B cell (primary cell): ENCODE measurements at places on chromosomes 6 and 20. TPM values are rescaled to one million over a fixed set of nuclear protein-coding genes. Genes with fewer than 3 reads are reported as not detected.

LY6G6D gene
- total RNA-seq = not detected in 2 replicates

CLVS2 gene
- total RNA-seq = not detected in 2 replicates

ITPR3 gene
- 61.9 and 62.4 TPM in 2 replicates for total RNA-seq

LAMA2 gene
- total RNA-seq = not detected in 2 replicates

OPRM1 gene
- not detected in 2 replicates for total RNA-seq

RALY gene
- 94.4 and 97.3 TPM in 2 replicates for total RNA-seq

SUMO4 gene
- total RNA-seq = 9.5 and 11.5 TPM in 2 replicates

ORC3 gene
- total RNA-seq = 27.8 and 31.2 TPM in 2 replicates

BMP7 gene
- not detected in 2 replicates for total RNA-seq

LZTS3 gene
- total RNA-seq = 5.1 and 6.4 TPM in 2 replicates

FOXF2 gene
- not detected in 2 replicates for total RNA-seq

BANF2 gene
- total RNA-seq = not detected in 2 replicates

TRIM15 gene
- not detected in 2 replicates for total RNA-seq

CHMP4B gene
- 81.6 and 83.9 TPM in 2 replicates for total RNA-seq

GSTA1 gene
- total RNA-seq = not detected in 2 replicates

MYB gene
- 1.1 and 1.4 TPM in 2 replicates for total RNA-seq

EFCAB8 gene
- 2.3 and 3.8 TPM in 2 replicates for total RNA-seq

GPR6 gene
- total RNA-seq = not detected in 2 replicates

SERINC3 gene
- total RNA-seq = 51.6 and 56.7 TPM in 2 replicates

POU5F1 gene
- 0.76 and 0.83 TPM in 2 replicates for total RNA-seq

RNF182 gene
- total RNA-seq = 0.10 TPM in 1 of 2 replicates, not detected in the other

PKHD1 gene
- not detected in 2 replicates for total RNA-seq

CST9 gene
- not detected in 2 replicates for total RNA-seq

LY86 gene
- 68.7 and 76.7 TPM in 2 replicates for total RNA-seq

ENPP5 gene
- total RNA-seq = 0.68 and 1.0 TPM in 2 replicates

C6orf58 gene
- total RNA-seq = not detected in 2 replicates

ZBTB12 gene
- 8.1 and 8.9 TPM in 2 replicates for total RNA-seq

PNLDC1 gene
- total RNA-seq = 0.46 and 0.71 TPM in 2 replicates

GSTA2 gene
- total RNA-seq = not detected in 2 replicates

SAMD3 gene
- 0.57 and 2.5 TPM in 2 replicates for total RNA-seq

C4B gene
- total RNA-seq = 3.8 and 7.4 TPM in 2 replicates

XRN2 gene
- total RNA-seq = 42.1 and 46.2 TPM in 2 replicates

CGA gene
- not detected in 2 replicates for total RNA-seq

C20orf141 gene
- not detected in 2 replicates for total RNA-seq

ADGRG6 gene
- not detected in 2 replicates for total RNA-seq

CHRNA4 gene
- total RNA-seq = not detected in 2 replicates

CFAP206 gene
- total RNA-seq = not detected in 2 replicates

GLP1R gene
- total RNA-seq = not detected in 2 replicates

HLA-DQA2 gene
- total RNA-seq = 171 and 173 TPM in 2 replicates

CTAGE9 gene
- total RNA-seq = not detected in 2 replicates

PRR18 gene
- not detected in 2 replicates for total RNA-seq

PDE10A gene
- not detected in 2 replicates for total RNA-seq

ZNF217 gene
- total RNA-seq = 92.6 and 97.7 TPM in 2 replicates

CDH22 gene
- total RNA-seq = not detected in 2 replicates

MCHR2 gene
- total RNA-seq = not detected in 2 replicates

SMOC2 gene
- 0.37 and 0.51 TPM in 2 replicates for total RNA-seq

TMEM217 gene
- 0.19 and 1.2 TPM in 2 replicates for total RNA-seq

SIRPB1 gene
- 1.3 and 1.7 TPM in 2 replicates for total RNA-seq

TAB2 gene
- total RNA-seq = 85.4 and 88.5 TPM in 2 replicates

ZNF311 gene
- 0.10 and 0.17 TPM in 2 replicates for total RNA-seq

CAGE1 gene
- 0.32 and 0.34 TPM in 2 replicates for total RNA-seq

FUT9 gene
- not detected in 2 replicates for total RNA-seq

C2 gene
- 1.3 and 3.4 TPM in 2 replicates for total RNA-seq

EBF4 gene
- total RNA-seq = 4.7 and 5.0 TPM in 2 replicates

TRIM40 gene
- total RNA-seq = not detected in 2 replicates

TSHZ2 gene
- total RNA-seq = 5.7 and 7.7 TPM in 2 replicates

CDSN gene
- not detected in 2 replicates for total RNA-seq

FAM8A1 gene
- 5.2 and 7.0 TPM in 2 replicates for total RNA-seq

SAMD10 gene
- 9.8 and 12.7 TPM in 2 replicates for total RNA-seq
